ENCODE measurements at places on chromosomes 4 and X.

GRCh38 chr4:52172166-52172565 is 121.1 kb downstream of the SPATA18 start:
- no peak for DNase-seq

DNA sequence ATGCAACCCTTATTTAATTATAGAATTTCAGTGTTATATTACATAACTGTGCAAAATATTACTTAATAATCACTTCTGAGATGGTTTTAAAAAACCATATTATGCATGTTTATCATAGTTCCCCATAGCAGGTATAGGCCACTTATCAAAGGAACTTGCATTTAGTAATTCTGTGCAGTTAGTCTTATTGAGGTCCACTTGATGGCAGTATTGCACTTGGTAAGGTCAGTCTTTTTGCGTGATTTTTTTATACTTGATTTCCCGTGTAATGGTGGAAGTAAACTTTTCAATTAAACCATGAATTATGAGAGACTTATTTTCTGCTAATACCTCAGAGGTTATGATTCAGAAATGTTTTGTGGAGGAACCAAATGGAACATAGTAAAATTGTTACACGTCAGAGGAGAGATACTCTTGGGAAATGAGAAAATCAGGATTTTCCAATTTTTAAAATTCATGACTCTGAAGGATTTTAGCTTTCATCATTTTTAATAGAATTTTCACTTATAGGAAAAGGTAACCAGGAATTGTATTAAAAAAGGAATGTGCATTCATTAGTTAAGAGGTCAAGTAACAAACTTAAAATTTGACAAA is 230.0 kb downstream of the CCSER1 start:
- DNase-seq: no peak

DNA sequence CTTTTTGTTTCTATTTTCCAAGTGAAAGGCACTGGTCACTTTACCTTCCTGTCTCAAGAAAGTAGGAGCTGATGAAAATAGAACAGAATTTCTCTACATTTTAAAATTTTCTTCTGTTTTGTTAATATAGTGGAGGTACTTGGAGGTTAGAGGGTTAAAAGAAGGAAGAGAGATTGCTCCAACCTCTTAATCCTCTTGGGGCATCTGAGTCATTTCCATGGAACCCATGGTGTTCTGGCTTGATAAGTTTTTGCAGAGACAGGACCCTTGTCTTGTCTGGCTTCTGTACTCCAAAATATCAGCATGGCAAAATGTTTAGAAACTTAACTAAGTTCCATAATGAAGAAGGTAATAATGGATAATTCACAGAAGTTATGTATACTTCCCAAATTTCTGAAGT is 727.2 kb downstream of the C4orf33 start:
- no peak for DNase-seq

DNA sequence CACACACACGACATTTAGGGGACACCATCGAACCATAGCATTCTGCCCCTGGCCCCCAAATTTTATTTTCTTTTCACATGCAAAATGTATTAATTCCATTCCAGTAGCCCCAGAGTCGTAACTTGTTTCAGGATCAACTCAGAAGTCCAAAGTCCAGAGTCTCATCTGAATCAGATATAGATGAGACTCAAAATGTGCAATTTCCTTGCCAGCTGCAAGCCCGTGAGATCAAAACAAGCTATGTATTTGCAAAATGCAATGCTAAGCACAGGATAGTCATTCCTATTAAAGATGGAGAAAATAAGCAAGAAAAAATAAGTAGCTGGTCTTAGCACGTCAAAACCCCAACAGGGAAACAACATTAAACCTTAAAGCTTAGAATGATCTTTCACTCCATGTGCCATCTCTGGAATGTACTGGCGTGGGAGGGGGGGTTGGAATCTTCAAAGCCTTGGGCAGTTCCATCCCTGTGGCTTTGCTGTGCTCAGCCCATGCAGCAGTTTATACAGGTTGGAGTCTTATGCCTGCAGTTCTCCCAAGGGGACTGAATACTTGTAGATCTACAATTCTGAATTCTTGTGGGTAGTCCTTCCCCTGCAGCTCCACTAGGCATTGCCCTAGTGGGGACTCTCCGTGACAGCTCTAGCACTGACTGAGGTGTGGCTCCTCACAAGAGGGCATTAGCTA is 47.7 kb upstream of the SYTL5 start:
- DNase-seq: no peak

- DNase-seq: peak; percentile 27
Measured at GRCh38 chrX:129808829-129809796, 29.4 kb downstream of the SASH3 start.

DNA sequence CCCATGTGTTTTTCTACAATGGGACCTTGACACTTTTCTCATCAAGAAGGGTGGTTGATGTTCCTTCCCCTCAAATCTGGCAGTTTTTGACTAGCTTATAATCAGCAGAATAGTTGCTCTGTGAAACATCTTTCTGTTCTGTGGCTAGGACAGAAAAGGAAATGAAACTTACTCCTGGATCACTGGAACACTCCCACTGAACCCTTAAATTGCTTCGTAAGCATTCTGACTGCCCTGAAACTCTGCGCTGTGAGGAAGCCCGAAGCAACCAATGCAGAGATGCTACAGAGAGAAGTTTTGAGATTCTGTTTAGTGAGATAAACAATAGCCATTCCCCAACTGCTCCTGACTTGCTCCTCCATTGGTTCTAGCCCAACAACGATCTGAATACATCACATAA is 602.2 kb downstream of the CENPC start:
- peak; percentile 1 for DNase-seq

GRCh38 chr4:44726038-44726871 is at the start of gene GNPDA2:
TSS of gene GNPDA2 (minus strand) at chr4:44726556. CDS start at chr4:44722207, 4,349 bp downstream.
- DNase-seq: peak; percentile 83

GRCh38 chr4:102533348-102533747 is 32.2 kb downstream of the NFKB1 start:
- no peak for DNase-seq

GRCh38 chr4:2697995-2698414 is 58.1 kb downstream of the TNIP2 start:
- DNase-seq: no peak

DNA sequence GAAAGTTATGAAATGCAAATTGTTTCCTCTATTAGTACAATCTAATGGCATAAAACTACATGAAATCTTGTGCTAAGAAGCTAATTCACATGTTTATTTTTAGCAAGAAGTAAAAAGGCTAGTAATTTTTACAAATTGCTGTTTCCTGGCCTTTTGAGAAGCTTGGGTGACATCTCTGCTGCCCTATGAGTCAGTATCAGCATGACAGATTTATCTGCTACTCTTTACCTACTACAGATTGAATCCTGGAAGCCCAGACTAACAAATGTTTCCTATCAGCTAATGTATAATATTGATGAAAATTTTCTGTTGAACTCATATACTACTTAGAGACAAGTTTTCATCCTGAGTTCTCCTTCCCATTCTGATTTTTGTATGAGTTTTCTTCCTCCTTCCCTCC is 232.4 kb downstream of the DCTD start:
- DNase-seq: no peak

- DNase-seq: no peak
Measured at GRCh38 chrX:136666088-136666487, 18.1 kb downstream of the CD40LG start.

DNA sequence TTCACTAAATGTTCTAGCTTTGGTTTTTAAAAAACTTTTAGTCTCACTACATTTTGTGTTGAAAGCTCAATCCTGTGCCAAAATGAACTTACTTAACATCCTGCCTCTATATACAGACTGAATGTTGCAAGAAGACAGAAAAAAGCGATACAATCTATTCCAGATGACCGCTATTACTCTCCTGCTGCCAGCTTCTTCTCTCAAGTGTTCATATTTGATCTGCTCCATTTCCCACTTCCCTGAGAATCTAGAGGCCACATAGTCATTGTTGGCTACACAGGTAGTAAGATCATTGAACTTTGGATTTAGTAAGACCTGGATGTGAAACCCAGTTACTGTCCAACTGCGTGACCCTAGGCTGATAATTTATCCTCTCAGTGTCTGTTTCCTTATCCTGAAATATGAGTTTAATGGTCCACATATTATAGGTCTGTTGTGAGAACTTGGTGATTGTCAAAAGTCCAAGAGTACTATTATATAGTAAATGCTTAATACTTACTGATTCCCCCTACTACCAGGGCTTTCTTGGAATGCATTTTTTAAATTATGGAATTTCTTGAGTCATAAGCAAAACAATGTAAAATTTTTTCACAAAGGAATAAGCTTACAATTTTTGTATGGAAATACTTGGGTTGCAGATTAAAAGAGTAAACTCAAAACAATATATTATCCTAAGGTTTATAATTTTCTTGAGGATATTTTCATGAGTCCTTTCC is 976.8 kb upstream of the ADGRL3 start:
- DNase-seq: no peak

DNA sequence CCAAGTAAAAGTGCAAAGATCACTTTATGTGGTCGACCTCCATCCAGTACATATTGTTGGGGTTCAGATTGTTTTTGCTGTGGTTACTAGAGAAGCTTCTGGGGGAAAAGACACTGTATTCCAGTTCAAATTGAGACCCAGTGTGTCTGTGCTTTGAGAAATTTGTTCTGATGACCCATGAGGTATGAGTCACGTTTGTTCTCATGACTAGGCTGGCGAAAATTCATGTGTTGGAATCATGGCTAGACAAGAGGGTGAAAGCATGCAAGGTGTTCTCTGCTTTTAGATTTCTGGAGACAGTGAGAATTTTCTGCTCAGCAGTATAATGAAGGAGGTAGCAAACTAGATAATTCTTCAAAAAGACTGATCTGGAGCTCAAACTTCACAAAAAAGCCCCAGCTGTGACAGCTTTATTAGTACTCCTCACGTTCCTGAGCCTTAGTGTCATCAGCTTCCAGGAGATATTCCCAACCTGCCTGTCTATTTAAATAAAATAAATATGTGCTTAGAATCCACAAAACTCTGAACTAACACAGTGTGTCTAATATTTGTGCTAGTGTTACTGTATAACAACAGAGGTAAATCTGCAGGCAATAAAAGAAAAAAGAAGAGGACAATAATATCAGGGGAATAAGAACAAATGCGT is 24.4 kb upstream of the FAM47B start:
- DNase-seq: no peak

- DNase-seq: no peak
Measured at GRCh38 chrX:119990556-119991004, 47.0 kb upstream of the NKAP start.

DNA sequence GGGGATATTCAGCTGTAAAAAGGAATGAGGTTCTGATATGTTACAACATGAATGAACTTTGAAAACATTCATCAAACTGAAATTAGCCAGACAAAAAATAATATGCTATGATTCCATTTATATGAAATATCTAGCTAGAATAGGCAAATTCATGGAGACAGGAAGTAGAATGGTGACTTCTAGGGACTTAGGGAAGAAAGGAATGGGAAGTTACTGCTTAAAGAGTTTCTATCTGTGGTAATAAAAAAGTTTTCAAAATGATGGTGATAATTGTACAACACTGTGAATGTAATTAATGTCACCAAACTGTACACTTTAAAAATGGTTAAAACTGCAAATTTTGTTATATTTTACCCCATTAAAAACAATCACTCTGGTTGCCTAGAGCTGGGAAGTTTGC is 30.2 kb downstream of the SMIM14 start:
- DNase-seq: no peak

GRCh38 chr4:26204911-26205370 is 115.9 kb upstream of the RBPJ start:
- no peak for DNase-seq

DNA sequence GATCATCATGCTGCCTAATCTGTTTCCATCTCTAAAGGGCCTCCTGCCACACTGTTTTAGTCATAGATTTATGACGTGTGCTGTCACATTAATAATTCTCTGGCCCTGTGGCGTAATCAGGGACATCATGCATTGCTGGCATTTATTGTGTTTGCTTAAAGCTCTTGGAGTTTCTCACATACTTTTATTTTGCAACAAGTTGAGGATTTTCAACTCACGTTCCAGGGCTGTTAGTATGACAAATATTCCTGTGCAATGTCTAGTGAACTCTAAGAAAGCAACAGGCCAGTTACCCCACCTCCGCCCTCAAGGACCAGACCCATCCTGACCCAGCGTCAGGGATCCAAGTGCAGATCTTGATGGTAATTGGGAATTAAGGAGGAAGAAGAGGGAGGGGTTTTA is 7.8 kb upstream of the PIGA start:
- DNase-seq: no peak

- no peak for DNase-seq
Measured at GRCh38 chr4:1502501-1502886, 96.3 kb upstream of the NKX1-1 start.

GRCh38 chr4:162582180-162582579 is 418.4 kb upstream of the FSTL5 start:
- no peak for DNase-seq

DNA sequence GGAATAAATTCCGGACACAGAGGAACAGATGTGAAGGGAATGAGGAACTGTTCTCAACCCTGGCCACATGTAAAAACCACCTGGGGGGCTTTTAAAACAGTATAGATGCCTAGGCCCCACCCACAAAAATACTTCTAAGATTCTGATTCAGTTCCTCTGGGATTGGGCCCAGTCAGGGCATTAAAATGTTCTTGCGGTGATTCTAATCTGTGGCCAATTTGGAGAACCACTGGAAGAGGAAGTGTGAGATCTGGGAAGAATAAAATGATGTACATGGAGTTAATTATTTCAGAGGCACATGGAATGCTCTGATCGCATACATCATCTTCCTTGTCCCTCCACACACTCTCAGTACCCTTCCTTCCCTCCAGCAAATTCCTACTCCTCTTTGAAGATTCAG is 192.2 kb downstream of the APBB2 start:
- DNase-seq: no peak

DNA sequence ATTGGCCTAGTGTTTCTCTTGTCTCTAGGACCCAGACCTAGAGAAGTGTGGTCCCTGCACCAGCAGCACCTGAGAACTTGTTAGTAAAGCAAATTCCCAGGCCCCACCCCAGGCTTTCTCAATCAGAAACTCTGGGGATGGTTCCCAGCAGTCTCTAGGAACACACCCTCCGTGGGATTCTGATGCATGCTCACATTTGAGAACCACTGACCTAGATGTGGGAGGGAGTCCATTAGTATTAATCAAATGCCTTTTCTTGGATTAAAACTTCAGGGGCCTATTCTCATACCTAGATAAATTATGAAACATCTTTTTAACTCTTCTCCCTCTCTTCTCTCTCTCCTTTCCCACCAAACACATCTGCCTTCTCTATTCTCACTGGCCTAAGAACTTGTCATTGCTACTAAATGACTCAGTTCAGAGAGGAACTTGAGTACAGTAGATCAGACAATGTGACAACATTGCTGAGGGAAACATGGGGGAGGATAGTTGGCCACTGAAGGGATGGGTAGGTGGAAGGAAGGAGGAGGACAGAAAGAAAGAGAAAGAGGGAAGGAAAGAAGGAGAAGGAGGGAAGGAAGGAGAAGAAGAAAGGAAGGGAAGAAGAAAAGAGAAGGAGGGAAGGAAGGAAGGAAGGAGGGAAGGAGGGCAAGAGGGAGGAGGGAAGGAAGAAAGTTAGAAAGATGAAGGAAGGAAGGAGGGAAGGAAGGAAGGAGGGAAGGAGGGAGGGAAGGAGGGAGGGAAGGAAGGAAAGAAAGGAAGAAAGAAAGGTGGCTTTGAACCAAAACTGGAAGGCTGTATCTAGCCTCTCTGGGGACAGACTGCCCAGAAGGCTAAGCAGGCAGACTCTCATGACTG is 132.7 kb upstream of the MAP3K15 start:
- no peak for DNase-seq
